Stimulated activated naive B cell treated with anti-CD40 and anti-IgM and Interleukin-4, amounts not matched to agents 10 μg/mL and 1 μg/mL and 100 μg/mL, for 72 hours (primary cell): ENCODE measurements at places on chromosomes 7 and 10.

DNA sequence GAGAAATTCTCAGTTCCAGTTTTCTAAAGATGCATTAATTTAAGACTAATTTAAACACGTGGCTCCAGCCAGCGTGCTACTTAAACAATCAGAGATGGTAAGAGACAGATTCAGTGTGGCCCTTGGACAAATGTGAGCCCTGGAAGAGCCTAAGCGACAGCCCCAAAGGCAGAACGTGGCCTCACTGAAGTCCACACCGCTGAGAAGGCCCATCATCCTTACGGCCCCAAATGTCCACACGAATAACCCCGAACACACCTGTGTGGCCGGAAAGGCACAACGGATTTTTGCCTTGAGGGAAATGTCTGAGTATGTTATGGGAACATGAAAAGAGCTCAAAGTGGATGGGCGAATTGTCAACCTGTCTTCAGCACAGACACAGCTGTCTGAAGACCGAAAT, 3.2 kb downstream of the COX19 start:
- no peaks in the 10 kb centered on the region for H3K27me3 ChIP-seq
- H3K4me1 ChIP-seq = peaks cover 50% of the 10 kb centered on the region
- no peak overlapping the region for H3K4me3 ChIP-seq
- peaks cover 46% of the 10 kb centered on the region for H3K36me3 ChIP-seq
- H3K27ac ChIP-seq = no peak overlapping the region

- H3K4me1 ChIP-seq = peaks cover 35% of the 10 kb centered on the region
- no peaks in the 10 kb centered on the region for H3K27me3 ChIP-seq
- H3K27ac ChIP-seq = peak overlapping the region; percentile 68
- H3K4me3 ChIP-seq = no peak overlapping the region
- no peak for DNase-seq
- no peaks in the 10 kb centered on the region for H3K36me3 ChIP-seq
Observed at GRCh38 chr10:79148452-79149344, 79.9 kb downstream of the ZMIZ1 start.

GRCh38 chr7:154540596-154540995, 462.3 kb downstream of the PAXIP1 start:
- H3K4me1 ChIP-seq = no peaks in the 10 kb centered on the region
- no peak overlapping the region for H3K4me3 ChIP-seq
- H3K27ac ChIP-seq = no peak overlapping the region
- no peaks in the 10 kb centered on the region for H3K27me3 ChIP-seq
- no peak for DNase-seq
- no peaks in the 10 kb centered on the region for H3K36me3 ChIP-seq

GRCh38 chr10:34742456-34742855, 72.6 kb downstream of the PARD3 start:
- DNase-seq = no peak
- H3K27ac ChIP-seq = no peak overlapping the region
- H3K27me3 ChIP-seq = peaks cover 4% of the 10 kb centered on the region
- H3K4me3 ChIP-seq = no peak overlapping the region

DNA sequence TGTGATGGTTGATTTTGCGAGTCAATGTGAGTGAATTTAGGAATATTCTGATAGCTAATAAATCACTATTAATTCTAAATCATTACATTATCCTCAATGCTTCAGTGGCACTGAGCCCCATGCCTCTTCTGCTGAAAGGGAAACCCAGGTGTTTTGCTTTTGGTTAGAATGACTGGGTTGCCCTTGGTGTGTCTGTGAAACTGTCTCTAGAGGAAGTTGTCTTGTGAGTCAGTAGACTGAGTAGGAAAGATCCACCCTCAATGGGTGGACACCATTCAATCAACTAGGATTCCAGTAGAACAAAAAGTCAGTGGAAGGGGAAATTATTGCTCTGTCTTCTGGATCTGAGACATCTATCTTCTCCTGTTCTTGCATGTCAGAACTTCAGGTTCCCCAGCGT, 472.4 kb downstream of the ANKRD7 start:
- no peaks in the 10 kb centered on the region for H3K27me3 ChIP-seq
- no peak for DNase-seq
- no peak overlapping the region for H3K4me3 ChIP-seq
- H3K36me3 ChIP-seq = no peaks in the 10 kb centered on the region
- no peaks in the 10 kb centered on the region for H3K4me1 ChIP-seq
- H3K27ac ChIP-seq = no peak overlapping the region

- no peak overlapping the region for H3K4me3 ChIP-seq
- no peak overlapping the region for H3K27ac ChIP-seq
- no peaks in the 10 kb centered on the region for H3K4me1 ChIP-seq
- DNase-seq = no peak
- no peaks in the 10 kb centered on the region for H3K36me3 ChIP-seq
- H3K27me3 ChIP-seq = no peaks in the 10 kb centered on the region
Observed at GRCh38 chr7:55185321-55185802, 166.5 kb downstream of the EGFR start.

GRCh38 chr10:18145652-18146051, 5.4 kb downstream of the CACNB2 start:
- peaks cover 1% of the 10 kb centered on the region for H3K4me1 ChIP-seq
- H3K27me3 ChIP-seq = peaks cover 27% of the 10 kb centered on the region
- no peak overlapping the region for H3K4me3 ChIP-seq
- DNase-seq = no peak
- H3K36me3 ChIP-seq = no peaks in the 10 kb centered on the region

DNA sequence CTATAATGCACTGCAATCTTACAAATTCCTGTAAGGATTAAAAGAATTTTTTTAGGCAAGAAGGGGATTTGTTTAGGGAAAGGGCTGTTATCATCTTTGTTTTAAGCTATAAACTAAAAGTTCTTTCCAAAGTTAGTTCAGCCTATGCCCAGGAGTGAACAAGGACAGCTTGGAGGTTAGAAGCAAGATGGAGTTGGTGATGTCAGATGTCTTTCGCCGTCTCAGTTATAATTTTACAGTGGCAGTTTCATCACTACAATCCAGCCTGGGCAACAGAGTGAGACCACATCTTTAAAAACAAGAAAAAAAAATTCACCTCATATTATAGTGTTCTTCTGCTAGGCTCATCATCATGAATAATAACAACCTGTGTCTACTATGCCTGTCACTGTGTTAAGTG, 2.1 kb upstream of the TOMM7 start:
- no peak for DNase-seq
- no peak overlapping the region for H3K27ac ChIP-seq
- H3K4me1 ChIP-seq = peaks cover 18% of the 10 kb centered on the region
- no peak overlapping the region for H3K4me3 ChIP-seq

DNA sequence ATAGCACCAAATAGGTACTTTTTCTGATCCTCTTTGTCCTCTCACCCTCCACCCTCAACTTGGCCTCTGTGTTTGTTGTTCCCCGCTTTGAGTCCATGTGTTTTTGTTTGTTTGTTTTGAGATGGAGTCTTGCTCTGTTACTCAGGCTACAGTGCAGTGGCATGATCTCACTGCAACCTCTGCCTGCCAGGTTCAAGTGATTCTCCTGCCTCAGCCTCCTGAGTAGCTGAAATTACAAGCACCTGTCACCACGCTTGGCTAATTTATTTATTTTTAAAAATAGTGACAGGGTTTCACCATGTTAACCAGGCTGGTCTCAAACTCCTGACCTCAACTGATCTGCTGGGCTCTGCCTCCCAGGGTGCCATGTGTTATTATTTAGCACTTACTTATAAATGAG, 5.3 kb downstream of the ZNF273 start:
- H3K36me3 ChIP-seq = peaks cover 9% of the 10 kb centered on the region
- H3K27me3 ChIP-seq = no peaks in the 10 kb centered on the region
- H3K4me3 ChIP-seq = no peak overlapping the region
- H3K4me1 ChIP-seq = peaks cover 59% of the 10 kb centered on the region

- no peak overlapping the region for H3K27ac ChIP-seq
- no peaks in the 10 kb centered on the region for H3K4me1 ChIP-seq
- H3K36me3 ChIP-seq = no peaks in the 10 kb centered on the region
Observed at GRCh38 chr10:14438576-14438975, 107.9 kb upstream of the FRMD4A start.

GRCh38 chr10:13234172-13234571, at the start of gene UCMA:
Gene UCMA (minus strand): TSS chr10:13234374. CDS start chr10:13234258, 116 bp downstream.
- no peaks in the 10 kb centered on the region for H3K36me3 ChIP-seq
- DNase-seq = no peak
- no peaks in the 10 kb centered on the region for H3K4me1 ChIP-seq
- peaks cover 20% of the 10 kb centered on the region for H3K27me3 ChIP-seq
- no peak within 1 kb of the TSS for H3K27ac ChIP-seq

- peaks cover 20% of the 10 kb centered on the region for H3K4me1 ChIP-seq
- no peak overlapping the region for H3K4me3 ChIP-seq
- H3K27ac ChIP-seq = no peak overlapping the region
- no peaks in the 10 kb centered on the region for H3K36me3 ChIP-seq
- DNase-seq = no peak
- H3K27me3 ChIP-seq = peaks cover 9% of the 10 kb centered on the region
Observed at GRCh38 chr10:5555021-5555510, 30.3 kb downstream of the CALML3 start.

- no peaks in the 10 kb centered on the region for H3K36me3 ChIP-seq
- H3K27ac ChIP-seq = no peak overlapping the region
- DNase-seq = no peak
- no peaks in the 10 kb centered on the region for H3K4me1 ChIP-seq
Observed at GRCh38 chr10:69652111-69652856, 22.2 kb downstream of the FAM241B start.

GRCh38 chr10:51204066-51204465, 129.8 kb downstream of the PRKG1 start:
- no peaks in the 10 kb centered on the region for H3K4me1 ChIP-seq
- H3K27ac ChIP-seq = no peak overlapping the region
- H3K36me3 ChIP-seq = no peaks in the 10 kb centered on the region

GRCh38 chr7:94154858-94155257, 150.7 kb upstream of the BET1 start:
- H3K27ac ChIP-seq = no peak overlapping the region
- peaks cover 19% of the 10 kb centered on the region for H3K4me1 ChIP-seq
- H3K4me3 ChIP-seq = no peak overlapping the region

DNA sequence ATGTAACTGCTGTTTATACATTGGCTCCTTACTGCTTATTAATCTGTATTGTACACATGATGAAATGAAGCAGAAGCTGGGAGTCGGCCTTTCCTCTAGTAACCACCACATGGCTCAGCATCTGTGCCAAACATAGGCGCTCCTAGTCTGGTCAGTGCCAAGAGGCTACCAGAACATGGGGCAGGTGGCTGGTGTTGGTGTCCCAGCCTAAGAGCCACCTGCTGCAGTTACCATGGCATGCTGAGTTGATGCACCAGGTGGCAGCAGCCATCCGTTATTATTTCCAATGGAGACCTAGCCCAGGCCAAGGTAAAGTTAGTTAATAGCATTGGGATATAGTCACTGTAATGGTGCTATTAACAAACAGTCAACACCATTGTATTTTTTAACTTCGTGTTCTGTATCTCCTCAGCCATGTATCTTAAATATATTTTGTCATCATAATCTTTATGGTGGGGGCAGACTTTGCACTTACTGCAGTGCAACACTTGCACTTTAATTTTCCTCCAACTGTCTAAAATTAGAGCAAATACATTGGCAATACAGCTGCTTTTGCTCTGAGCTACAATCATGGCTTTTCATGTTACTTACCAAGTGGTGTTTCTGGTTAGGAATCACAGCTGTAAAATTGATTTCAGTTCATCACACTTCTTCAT, 33.1 kb downstream of the HBP1 start:
- no peak overlapping the region for H3K4me3 ChIP-seq
- DNase-seq = peak; percentile 16
- no peak overlapping the region for H3K27ac ChIP-seq
- no peaks in the 10 kb centered on the region for H3K27me3 ChIP-seq
- peaks cover 14% of the 10 kb centered on the region for H3K36me3 ChIP-seq

DNA sequence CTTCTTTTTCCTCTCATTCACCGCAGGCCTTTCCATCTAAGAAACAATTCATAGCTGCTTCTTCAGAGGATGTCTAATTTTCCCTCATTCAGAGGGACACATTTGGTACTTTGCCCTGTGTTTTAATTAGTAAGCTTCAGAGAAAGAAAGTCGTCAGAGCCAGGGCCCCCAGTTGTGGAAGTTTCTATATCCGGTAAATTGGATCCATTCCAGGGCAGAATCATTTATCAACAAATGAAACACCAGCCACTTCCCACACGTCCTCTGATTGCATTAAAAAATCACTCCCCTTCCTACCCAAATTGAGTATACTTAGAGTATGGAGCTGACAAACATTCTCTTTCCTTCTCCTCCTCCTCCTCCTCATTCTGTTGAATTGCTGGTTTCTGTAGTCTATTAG, 205.8 kb upstream of the HDAC9 start:
- H3K27ac ChIP-seq = peak overlapping the region; percentile 65
- peaks cover 5% of the 10 kb centered on the region for H3K36me3 ChIP-seq
- H3K27me3 ChIP-seq = no peaks in the 10 kb centered on the region

DNA sequence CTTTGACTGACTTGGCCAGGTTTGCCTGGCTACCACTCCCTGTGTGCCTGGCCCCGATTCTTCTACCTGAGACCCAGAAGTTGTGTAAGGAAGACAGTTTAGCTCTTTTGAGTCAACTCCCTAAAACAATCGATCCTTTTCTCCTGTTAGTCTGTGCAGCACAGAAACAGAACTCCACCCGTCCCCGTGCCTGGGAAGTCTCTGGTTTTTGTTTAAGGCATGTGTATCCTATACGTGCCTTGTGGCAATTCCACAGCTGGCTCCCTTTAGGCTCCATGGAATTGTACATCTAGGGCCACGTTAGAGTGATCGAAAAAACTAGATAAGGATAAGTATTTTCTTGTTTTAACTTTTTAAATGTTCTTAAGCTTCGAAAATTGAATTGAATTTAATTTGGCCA, 131.6 kb downstream of the BICC1 start:
- no peak overlapping the region for H3K4me3 ChIP-seq
- H3K27ac ChIP-seq = no peak overlapping the region
- no peaks in the 10 kb centered on the region for H3K36me3 ChIP-seq
- peaks cover 3% of the 10 kb centered on the region for H3K27me3 ChIP-seq
- DNase-seq = no peak

DNA sequence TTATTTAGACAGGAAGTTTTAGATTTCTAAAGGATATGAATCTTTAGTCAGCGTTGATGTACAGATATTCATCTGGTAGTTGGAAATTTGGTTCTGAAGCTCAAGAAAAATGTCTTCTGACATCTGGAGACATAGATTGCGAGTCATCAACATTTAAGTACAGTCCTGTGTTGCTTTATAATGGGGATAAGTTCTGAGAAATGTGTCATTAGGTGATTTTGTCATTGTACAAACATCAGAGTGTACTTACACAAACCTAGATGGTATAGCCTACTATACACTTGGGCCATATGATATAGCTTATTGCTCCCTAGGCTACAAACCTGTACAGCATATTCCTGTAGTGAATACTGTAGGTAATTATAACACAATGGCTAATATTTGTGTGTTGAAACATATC, 49.6 kb upstream of the UBN2 start:
- peaks cover 38% of the 10 kb centered on the region for H3K36me3 ChIP-seq
- H3K4me3 ChIP-seq = no peak overlapping the region
- H3K4me1 ChIP-seq = no peaks in the 10 kb centered on the region
- no peaks in the 10 kb centered on the region for H3K27me3 ChIP-seq
- DNase-seq = no peak
- no peak overlapping the region for H3K27ac ChIP-seq

DNA sequence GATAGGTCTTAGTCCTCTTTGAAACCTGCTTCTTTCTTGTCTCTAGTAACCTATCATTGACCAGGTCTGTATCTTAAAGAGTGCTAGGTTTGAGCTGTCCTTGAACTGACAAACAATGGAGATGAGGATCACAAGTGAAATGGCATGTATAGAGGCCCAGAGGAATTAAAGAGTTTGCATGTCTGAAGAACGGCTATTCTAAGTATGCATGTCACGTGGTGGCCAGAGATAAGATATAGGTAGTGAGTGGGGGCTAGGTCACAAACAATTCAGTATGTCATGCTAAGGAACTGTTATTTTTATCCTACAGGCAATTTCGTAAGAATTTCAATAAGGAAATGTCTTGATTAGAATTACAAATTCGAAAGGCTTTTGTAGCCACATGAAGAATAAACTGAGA, 95.3 kb downstream of the SUGCT start:
- H3K4me1 ChIP-seq = no peaks in the 10 kb centered on the region
- DNase-seq = no peak
- H3K36me3 ChIP-seq = no peaks in the 10 kb centered on the region
- H3K4me3 ChIP-seq = no peak overlapping the region
- H3K27me3 ChIP-seq = peaks cover 4% of the 10 kb centered on the region
